NCI-H526 (cell line): ENCODE measurements at places on chromosomes 13 and 19.

DNA sequence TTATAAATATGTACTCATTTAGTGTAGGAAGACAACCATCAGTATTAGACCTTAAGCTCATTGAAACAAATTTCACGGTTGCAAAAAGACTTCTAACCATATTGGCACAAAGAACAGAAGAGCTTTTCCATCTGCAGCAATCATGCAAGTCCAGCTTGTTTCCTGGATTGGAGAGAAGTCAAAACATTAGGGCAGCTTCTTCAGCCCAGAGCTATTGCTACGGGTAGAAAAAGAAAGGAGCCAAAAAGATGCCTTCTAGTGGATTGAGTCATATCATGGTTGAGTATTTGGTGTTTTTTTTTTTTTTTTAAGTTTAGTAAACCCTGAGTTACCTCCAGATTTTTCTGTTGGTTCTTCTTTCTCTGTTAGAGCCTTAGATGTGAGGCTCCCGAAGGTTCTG lies 99.8 kb downstream of the WDFY2 start:
- no peak for DNase-seq

DNA sequence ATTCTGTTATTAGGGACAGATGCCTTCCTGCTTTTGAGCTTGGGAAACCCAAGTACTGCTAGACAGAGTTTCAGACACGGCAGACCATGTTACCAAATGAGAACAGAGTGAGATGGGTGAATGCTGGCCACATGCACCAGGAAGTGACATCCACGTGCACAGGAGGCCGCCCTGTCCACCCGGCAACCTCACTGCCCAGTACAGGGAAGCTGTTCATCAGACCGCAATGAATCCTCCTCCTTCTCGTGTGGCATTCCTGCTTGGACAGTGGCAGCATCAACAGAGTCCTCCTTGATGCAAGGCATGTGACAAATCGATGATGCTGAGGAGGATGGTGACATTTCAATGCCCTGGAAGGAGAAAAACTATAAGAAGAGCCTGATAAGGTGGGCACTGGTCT lies 191.0 kb upstream of the SOX1 start:
- no peak for DNase-seq

GRCh38 chr19:2775556-2776430 lies 7.3 kb downstream of the SGTA start:
- DNase-seq, result no peak

DNA sequence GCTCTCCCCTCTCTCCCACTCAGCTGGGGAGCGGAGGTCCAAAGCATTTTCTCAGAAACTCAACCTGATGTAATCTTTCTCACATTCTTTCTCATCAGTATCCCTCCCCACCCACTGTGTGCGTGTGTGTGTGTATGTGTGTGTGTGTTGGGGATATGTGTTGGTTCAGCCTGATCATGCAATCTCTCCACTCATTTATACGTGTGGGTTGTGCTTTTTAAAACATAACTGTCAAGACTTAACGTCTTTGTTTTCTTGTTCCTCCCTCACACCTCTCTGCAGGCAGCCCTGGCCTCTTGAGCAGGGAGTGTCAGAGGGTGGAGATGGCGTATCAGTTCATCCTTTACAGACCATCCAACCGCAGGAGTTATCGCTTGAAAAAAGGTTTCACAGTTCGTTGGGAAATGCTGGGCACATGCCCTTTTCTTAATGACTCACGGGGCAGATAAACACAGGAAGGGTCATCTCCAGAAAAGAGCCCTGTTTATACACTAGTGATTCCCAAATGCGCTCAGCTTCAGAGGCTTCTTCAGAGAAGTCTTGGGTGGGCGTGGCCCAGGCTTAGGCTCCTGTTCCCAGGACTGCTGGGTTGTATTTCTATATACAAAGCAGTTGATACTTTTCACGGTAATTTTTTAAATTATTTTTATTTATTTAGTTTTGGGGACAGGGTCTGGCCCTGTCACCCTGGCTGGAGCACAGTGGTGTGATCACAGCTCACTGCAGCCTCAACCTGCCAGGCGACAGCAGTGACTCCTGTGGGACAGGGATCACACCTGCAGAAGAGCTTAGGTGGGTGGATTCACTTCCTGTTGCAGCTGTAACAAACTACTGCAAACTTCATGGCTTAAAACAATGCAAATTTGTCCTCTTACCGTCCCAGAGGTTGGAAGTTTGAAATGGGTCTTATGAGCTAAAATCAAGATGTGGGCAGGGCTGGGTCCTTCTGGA lies 60.3 kb downstream of the CCDC70 start:
- no peak for DNase-seq

DNA sequence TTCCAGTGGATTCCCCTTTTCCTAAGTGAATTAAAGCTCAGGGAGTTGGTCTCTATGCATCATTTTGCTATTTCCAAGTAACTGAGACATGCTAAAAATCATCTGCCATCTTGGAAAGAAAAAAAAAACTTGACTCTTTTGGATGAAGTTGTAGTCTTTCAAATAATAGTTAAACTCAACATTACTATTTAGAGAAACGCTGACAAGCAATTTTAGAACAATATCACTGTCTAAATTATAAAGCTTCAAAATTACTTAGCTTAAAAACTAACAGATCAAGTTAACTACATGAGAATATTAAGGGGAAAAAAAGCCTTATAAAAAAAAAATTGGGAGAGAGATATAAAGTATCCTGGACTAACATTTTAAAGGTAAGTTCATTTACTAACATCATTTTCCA lies 68.5 kb downstream of the STOML3 start:
- no peak for DNase-seq
